ENCODE measurements at places on chromosomes 2 and 18.

GRCh38 chr2:10075571-10076209 lies 4.5 kb downstream of the CYS1 start:
- no peak for DNase-seq

DNA sequence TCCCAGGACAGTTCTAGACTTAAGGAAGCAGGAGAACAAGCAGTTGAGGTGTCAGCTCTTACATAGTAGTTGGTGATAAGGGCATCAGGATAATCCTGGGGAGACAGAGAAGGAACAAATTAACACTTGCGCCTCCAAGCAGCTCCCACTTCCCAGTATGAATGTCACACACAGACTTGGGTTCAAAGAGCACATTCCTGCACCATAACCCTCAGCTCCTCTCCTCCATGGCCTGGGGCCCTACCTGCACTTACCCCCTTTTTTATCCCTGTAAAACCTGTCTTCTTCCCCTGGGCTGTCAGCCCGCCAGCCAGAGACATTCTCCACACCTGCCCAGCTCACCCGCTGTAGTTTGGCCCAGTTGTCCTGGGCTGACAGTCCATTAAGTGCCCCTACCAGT lies 3.9 kb upstream of the UCN start:
- no peak for DNase-seq

DNA sequence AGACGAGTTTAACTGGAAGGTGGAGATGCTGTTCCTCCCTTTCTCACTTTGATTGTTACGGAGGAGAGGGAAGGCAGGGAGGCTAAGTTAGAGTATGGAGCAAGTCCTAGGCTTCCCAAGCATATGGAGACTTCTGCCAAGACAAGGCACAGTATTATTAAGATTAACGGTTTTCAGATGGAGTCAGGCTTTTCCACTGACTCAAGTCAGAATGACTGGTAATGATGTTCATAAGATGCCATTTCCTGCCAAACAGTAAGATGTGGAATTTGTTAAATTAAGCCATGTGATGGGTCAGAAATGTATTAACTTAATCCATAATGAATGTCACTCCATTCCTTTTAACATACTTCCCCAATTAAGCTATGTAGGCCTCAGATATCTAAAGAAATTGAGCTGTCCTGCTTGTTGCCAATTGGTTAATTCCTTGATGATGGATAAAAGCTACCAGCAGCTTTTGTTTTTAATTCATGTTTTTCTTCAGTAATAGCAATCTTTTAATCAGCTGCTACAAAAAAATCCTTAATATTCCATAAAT lies 383.7 kb downstream of the ZNF521 start:
- no peak for DNase-seq

- no peak for DNase-seq
Measured at GRCh38 chr2:120716641-120717585, 18.8 kb upstream of the GLI2 start.

- DNase-seq = no peak
Measured at GRCh38 chr2:127735537-127736399, 34.5 kb downstream of the SFT2D3 start.

- no peak for DNase-seq
Measured at GRCh38 chr2:43082111-43082894, 144.1 kb downstream of the ZFP36L2 start.

GRCh38 chr18:59051470-59052165 lies 88.1 kb upstream of the SEC11C start:
- no peak for DNase-seq

- no peak for DNase-seq
Measured at GRCh38 chr2:236714080-236714479, 144.5 kb downstream of the ACKR3 start.

DNA sequence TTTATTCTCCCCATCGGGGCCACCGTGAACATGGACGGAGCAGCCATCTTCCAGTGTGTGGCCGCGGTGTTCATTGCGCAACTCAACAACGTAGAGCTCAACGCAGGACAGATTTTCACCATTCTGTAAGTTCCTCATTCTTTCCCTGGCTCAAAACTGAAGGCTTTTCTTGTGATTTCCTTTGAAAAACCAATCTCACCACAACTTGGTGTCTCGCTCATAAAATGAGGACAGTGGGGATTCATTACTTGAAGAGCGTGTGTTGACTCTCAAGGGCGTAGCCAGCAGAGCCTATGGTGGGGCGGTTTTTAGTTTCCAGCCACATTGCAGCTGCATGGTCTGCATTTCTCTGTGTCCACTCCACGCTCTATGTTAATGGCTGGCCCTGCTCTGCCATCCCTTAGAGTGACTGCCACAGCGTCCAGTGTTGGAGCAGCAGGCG lies 29.0 kb downstream of the SLC1A4 start:
- no peak for DNase-seq

- no peak for DNase-seq
Measured at GRCh38 chr18:36181898-36182506, 5.3 kb upstream of the MOCOS start.

GRCh38 chr2:168096158-168096557 lies 151.2 kb downstream of the STK39 start:
- no peak for DNase-seq

GRCh38 chr2:207014424-207014823 lies 75.1 kb downstream of the CPO start:
- DNase-seq = no peak

Data from cerebellar nuclear complex (tissue), 1 donor.